ENCODE measurements at places on chromosomes 7 and 10.

- no peak for DNase-seq
Measured at GRCh38 chr7:154860621-154861375, 142.1 kb downstream of the PAXIP1 start.

DNA sequence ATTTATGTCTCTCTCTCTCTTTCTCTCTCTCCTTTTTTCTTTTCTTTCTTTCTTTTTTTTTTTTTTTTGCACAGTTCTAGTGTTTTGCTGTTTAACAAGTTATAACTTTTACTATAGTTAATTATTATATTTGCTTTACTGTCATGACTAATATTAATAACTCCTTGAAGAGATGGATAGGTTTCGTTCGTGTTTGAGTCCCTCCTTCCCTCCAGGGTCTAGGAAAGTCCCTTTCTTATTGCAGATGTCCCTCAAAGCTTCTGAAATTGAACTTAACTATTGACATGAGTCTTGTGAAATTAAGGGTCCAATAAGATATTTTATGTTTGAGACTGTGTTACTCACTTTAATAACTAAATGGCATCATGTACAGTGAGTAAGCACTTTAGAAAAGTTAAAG lies 131.4 kb downstream of the PLXDC2 start:
- no peak for DNase-seq

DNA sequence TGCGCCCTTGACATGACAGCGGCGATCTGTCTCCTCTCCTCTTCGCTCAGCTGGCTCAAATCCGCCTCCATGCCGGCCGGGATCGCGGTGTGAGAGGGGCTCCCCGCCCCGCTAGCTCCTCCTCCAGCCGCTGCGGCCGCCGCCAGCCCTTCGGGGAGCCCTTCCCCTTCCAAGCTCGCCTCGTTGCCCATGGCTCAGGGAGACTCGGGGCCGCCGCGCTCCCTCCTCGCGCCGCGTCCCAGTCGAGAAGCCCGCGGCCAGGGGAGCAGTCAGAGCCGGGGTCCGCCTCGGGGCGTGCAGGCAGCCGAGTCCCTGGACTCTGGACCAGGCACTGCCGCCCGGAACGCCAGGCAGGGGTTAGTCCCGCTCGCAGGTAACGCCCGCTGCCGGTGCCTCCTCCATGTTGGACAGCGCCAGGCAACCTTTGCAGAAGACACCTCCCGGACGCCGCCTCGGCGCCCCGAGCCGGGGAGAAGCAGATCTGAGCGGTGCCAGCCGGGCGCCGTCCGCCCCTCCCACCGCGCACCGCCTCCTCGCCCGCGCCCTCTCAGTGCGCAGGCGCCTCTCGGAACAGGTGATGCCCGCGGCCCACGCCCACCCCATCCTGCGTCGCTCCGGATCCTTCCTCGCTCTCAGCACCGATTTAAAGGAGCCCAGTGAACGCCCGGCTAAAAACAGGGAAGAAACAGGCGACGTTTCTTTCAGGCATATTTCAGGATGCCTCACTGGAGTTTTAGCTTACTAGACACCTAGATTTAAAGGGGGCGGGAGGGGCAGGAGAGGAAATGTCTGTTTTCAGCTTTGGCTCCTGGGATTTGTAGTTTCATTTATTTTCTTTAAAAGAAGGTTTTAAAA lies at the start of gene PCLO:
PCLO (minus strand) TSS at position 483 of the 855 bp plus-strand sequence; CDS start at position 191, 292 bp downstream.
- peak; percentile 0 for DNase-seq

- no peak for DNase-seq
Measured at GRCh38 chr7:143048827-143049226, 3.3 kb upstream of the OR6V1 start.

GRCh38 chr7:96674565-96674964 lies 35.1 kb downstream of the SEM1 start:
- no peak for DNase-seq

DNA sequence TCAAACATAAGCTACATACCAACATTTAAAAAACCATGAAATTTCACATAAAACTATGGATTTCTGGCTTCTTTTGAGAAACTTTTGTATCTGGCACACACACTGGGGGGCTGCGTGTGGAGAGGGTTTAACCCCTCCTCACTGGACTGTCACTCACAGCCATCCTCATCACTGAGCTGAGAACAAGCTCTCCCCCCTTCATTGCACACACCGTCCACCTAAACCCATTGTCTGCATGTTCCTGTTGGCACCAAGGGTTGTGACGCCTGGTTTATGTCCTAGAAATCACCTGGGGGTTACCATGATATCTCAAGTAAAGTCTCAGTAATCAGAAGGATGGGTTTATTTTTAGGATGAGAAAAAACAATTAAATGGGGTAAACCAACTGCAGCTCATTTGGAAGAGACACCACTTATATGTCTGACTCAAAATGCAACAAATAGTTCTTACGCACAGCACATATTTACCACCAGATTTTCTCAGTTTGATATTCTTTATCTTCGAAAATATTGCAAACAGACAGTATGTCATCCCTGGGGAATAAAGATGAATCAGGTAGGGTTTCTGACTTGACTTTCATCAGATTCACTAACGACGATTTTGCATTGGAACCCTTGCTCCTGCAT lies 218.5 kb upstream of the KLF6 start:
- DNase-seq, result no peak

DNA sequence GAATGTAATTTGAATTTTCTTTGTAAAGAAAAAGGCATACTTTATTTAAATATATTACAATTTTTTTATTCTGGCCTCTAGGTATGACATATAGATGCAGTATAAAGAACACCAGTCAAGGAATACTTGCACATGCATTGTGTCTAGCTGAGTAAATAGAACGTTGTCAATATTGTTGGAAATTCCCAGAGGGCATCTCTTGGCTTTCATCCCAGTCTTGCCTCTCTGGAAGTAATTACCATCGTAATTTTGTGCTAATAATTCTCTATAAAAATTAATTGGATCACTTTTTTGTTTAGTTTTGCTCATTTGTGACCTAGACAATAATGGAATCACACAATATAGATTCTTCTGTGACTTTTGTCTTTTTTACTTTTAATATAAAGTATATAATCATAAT lies 1052.3 kb upstream of the CELF2 start:
- no peak for DNase-seq

Measured in activated CD8-positive, alpha-beta memory T cell treated with anti-CD3 and anti-CD28 coated beads for 1 hour (primary cell).